ENCODE measurements at places on chromosomes 3 and 15.

DNA sequence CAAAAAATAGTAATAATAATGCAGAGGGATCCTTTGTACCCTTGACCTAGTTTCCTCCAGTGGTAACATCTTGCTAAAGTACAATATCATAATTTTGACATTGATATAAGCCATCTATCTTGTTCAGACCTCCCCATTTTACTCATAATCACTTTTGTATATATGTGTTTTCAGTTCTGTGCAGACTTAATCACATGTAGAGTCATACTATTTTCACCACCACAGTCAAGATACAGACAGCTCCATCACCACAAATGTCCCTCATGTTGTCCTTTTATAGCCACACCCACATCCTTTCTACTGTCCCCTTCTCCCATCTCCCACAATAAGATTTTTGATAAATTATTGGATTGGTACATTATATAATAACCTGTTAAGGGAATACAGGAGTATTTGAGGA, 25.4 kb downstream of the ZNF609 start:
- DNase-seq, result no peak

GRCh38 chr3:144821583-144821982, 850.0 kb downstream of the DIPK2A start:
- DNase-seq, result no peak

GRCh38 chr3:14397531-14397930, 4.9 kb upstream of the SLC6A6 start:
- no peak for DNase-seq

- no peak for DNase-seq
These were observed 63.6 kb downstream of the PROS1 start for GRCh38 chr3:93910097-93910496.

DNA sequence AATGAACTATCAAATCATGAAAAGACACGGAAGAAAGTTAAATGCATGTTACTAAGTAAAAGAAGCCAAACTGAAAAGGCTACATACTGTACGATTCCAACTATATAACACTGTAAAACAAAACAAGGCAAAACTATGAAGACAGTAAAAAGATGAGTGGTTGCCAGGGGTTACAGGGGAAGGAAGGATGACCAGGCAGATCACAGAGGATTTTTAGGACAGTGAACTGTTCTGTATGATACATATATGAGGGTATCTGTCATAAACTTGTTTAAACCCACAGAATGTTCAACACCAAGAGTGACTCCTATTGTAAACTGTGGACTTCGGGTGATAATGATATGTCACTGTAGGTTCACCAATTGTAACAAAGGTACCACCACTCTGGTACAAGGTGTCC, 60.6 kb downstream of the CHSY1 start:
- no peak for DNase-seq

GRCh38 chr3:166560253-166560652, 723.0 kb upstream of the BCHE start:
- DNase-seq, result no peak

Data from HuH-7.5 (cell line).